GM04504 (cell line): ENCODE measurements at places on chromosomes 2 and 18.

DNA sequence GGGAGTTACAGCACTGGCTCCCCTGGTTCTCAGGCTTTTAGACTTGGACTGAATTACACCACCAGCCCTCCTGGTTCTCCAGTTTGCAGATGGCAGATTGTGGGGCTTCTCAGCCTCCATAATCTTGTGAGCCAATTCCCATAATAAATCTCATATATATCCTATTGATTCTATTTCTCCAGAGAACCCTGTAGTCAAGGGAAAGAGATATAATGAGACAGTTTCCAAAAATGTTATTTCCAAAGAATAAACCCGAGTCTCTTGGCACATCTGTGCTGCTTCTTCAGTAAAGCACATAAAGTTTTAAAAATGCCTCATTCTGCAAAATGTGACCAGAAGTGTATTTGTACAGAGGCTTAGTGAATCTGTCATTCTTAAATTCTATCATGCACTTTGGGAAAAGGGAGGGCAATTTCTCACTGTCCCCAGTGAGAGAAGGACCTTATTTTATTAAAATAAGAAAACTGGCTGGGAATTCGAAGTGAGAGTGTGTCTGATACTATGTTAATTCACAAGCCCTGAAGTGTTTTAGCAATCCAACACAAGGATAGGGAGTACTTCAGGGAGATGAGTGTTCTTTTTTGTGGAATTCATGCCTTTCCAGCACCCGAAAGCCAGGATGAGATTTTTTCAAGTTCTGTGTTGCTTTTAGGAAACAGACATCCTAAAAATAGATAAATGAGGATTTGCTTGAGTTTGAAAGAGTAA lies 282.4 kb upstream of the CHAC2 start:
- DNase-seq: no peak

DNA sequence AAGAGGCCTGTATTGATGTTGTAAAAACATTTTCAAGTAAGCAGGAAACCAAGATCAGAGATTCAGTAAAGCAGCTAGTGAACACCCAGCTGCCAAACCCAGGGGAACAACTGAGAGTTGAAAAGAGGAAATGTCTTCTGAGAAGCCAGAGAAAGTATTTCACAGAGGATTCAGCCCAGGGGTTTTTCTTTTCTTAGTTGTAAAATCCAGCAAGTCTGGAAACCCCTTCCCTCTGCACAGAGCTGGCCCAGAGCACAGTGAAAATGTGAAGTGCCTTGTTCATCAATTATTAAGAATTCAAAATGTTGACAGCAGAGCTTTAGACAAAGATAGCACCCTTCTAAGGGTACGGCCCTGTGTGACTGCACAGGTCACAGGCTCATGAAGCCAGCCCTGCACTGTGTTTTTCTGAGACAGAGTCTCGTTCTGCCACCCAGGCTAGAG lies 28.4 kb downstream of the AFF3 start:
- DNase-seq: no peak

- no peak for DNase-seq
These were observed 164.6 kb downstream of the SEPTIN10 start for GRCh38 chr2:109448946-109449788.

DNA sequence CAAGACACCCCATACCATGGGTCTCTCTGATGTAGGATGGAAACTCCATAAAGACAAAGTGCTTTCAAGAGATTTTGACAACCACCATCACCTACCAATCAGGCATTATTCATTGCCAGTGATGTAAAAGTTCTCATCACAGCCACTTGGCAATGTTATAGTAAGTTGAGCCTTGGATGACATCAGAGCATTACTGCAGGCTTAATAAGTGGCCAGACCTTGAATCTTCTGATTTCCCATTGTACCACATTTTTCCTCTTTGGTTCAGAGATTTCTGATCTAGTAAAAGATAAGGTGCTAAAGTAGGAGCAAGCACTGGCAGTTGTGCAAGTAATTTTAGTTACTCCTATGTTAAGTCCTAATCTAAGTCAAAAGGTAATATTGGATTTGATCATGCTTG lies 36.5 kb downstream of the OSR1 start:
- DNase-seq: no peak

- DNase-seq: no peak
These were observed 16.3 kb upstream of the MYO1B start for GRCh38 chr2:191228861-191229260.

GRCh38 chr2:160493227-160494028 lies at the start of gene RBMS1:
Gene RBMS1, minus strand, starts transcription at chr2:160493807. Its CDS starts 444 bp downstream, at chr2:160493363.
- no peak for DNase-seq
